ENCODE measurements at places on chromosomes 4 and X.

DNA sequence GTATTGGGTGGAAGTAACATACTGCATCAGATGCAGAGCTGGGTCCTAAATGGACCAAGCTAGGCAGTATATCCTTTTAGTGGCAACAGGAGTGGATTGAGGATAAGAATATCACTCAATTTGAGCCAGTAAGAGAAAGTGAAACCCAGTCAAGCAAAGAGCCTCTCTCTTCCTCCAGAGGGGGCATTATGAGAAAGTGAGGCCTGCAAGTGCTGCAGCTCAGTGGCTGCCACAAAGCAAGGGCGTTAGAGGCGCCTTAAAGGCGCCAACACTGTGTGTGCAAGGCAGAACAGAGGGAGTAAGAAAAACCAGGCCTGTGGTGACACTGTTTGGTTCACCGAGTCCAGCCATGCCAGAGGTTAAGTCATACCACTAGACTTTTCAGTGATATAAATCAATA is 17.5 kb downstream of the STX18 start:
- DNase-seq: no peak

GRCh38 chr4:17934286-17934685 is 87.3 kb downstream of the LCORL start:
- DNase-seq: no peak

GRCh38 chr4:88283661-88284438 is 511 bp downstream of the PPM1K start:
- DNase-seq: peak; percentile 79

DNA sequence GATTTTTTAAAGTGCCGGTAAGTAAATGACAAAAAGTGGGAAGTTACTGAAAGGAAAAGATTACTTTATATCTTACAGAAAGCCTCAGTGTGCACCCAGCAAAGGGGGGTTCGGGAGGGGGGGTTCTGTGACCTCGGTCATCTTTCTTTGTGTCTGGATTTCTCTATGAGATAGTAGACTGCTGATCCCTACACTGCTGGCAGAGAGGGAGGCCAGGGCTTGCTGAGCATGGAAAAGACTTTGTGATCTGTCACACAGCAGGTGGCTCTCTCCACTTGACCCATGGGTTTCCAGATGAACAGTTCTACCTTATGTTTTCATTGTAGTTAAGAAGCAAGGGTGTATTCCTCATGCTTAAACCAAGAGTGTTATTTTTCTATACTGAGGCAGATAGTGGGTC is 475.6 kb downstream of the PCDH10 start:
- DNase-seq: no peak

GRCh38 chr4:154983714-154984113 is 202.6 kb downstream of the RBM46 start:
- DNase-seq: no peak

GRCh38 chrX:39556056-39556455 is 541.7 kb downstream of the BCOR start:
- DNase-seq: no peak

DNA sequence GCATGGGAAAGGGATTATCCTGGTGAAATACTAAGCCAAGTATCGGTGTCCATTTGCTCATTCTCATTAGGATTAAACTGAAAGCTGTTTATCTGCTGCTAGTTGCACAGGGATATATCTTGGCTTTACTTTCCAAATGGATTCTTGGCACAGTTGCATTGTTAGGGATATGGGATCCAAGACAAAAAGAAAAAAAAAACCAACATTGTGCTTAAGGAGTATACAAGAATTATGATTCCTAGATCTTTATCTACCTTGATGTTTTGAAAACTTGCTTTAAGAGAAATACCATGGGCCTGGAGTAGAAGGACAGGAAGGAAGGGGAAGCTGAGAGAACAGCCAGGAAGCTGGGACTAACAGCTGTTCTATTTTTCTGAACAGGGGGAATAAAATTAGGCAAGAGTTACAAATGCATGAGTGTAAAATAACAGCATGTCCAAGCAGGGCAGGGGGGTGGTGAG is 107.6 kb downstream of the ATXN3L start:
- no peak for DNase-seq

DNA sequence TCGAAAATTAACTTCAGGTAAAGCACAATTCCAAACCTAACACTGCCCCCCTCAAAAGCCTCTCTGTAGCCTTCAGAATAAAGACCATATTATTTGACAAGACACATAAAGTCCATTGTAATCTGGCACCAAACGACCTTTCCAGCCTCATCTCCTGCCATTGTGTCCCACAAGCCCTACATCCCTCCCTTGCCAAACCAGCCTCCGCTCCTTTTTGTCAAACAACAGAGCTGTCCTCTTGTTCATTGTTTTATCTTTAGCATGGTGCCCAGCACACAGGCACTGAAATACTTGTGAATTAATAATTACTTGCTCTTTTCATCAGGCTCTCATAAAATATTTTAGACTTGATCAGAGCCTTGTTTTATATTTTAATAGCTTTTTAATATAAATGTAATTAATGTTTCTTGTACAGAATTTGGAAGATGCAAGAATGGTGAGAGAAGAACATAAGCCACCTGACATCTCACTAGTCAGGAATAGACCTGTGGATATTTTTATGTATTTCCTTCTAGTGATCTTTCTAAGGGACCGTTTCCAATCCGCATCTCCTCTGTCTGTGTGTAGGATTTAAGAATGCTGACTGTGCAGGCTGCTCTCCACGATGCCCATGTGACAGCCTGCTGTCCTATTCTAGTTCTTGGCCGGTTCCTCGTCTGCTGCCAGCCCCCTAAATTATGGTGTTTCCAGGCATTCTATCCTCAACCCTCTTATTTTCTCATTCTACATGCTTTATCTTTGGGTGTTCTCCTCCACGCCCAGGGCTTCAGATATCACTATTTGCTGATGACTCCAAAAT is 3.0 kb upstream of the IRF2 start:
- DNase-seq: peak; percentile 48

- DNase-seq: no peak
Observed at GRCh38 chrX:721354-721753, 90.8 kb downstream of the SHOX start.

GRCh38 chr4:71187404-71188155 is 151.2 kb upstream of the SLC4A4 start:
- no peak for DNase-seq

- no peak for DNase-seq
Observed at GRCh38 chr4:76726631-76727030, 171.3 kb downstream of the SOWAHB start.

- no peak for DNase-seq
Observed at GRCh38 chr4:7826176-7826908, 113.3 kb downstream of the AFAP1 start.

- no peak for DNase-seq
Observed at GRCh38 chr4:174930895-174931294, 12.7 kb downstream of the ADAM29 start.

GRCh38 chr4:24476282-24476681 is 108.1 kb downstream of the DHX15 start:
- no peak for DNase-seq

GRCh38 chrX:2374086-2374485 is 126.7 kb downstream of the DHRSX start:
- DNase-seq: no peak
